Caco-2 (cell line): ENCODE measurements at places on chromosomes 5 and 9. TPM values are rescaled to one million over a fixed set of nuclear protein-coding genes. Genes with fewer than 3 reads are reported as not detected.

GRCh38 chr9:37840560-37841194 lies 40.1 kb downstream of the DCAF10 start:
- H3K4me1 ChIP-seq: no peaks in the 10 kb centered on the region
- H3K36me3 ChIP-seq: no peaks in the 10 kb centered on the region
- no peak overlapping the region for H3K27ac ChIP-seq
- DNase-seq: no peak
- no peak overlapping the region for H3K4me3 ChIP-seq

DNA sequence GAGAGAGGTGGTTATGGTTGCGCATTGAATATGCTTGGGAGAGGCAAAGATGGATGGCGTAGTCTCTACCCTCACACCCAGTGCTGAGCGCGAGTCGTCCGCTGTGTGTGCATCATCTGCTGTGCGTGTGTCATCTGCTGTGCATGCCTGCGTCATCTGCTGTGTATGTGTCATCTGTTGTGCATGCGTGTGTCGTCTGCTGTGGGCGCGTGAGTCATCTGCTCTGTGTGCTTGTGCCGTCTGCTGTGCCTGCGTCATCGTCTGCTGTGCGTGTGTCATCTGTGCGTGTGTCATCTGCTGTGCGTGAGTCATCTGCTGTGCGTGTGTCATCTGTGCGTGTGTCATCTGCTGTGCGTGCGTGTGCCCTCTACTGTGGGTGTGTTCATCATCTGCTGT lies 68.0 kb upstream of the IRX4 start:
- no peaks in the 10 kb centered on the region for H3K4me1 ChIP-seq
- no peak overlapping the region for H3K27ac ChIP-seq
- DNase-seq: no peak
- no peak overlapping the region for H3K4me3 ChIP-seq
- H3K36me3 ChIP-seq: no peaks in the 10 kb centered on the region

DNA sequence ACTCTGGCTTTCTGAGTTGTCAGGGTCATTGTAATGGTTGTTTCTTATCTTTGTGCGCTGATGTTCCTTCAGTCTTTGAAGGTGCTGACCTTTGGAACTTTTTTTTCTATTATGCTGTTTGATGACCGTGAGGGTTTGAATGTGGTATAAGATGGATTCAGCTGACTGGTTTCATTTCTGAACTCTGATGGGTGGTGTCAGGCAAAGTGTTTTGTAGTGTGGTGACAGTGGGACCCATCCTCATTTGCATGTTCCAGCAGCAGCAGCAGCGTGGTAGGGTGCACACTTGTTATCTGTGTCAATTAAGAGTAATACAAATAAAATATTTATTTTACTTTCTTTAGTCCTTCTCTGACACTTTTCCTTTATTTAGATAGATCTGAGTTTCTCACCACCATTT lies 227.7 kb upstream of the PRR16 start:
- no peak overlapping the region for H3K27ac ChIP-seq
- no peaks in the 10 kb centered on the region for H3K27me3 ChIP-seq
- DNase-seq: no peak

GRCh38 chr9:92029553-92029952 lies 79.5 kb upstream of the ROR2 start:
- H3K27ac ChIP-seq: no peak overlapping the region
- H3K4me3 ChIP-seq: no peak overlapping the region
- no peaks in the 10 kb centered on the region for H3K36me3 ChIP-seq

DNA sequence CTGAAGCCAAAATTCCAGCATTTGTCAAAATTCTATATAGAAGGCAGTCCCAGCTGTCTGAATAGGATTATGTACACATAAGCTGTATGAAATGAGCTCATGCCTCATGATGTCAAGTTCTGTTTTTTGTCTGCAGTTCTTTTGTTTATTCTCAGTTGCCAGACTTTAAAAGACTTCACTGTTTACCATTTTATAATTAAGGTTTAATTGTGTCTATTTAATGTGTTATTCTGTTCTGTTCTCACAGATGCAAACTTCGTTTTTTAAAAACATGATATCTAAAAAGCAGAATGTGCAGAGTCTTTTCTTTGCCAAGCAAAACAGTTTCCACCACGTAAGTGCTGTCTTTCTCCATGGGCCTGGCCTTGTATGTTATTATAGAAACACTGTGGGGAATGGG lies 31.1 kb downstream of the ERAP1 start:
- DNase-seq: no peak
- peaks cover 4% of the 10 kb centered on the region for H3K36me3 ChIP-seq
- peaks cover 23% of the 10 kb centered on the region for H3K4me1 ChIP-seq
- no peaks in the 10 kb centered on the region for H3K27me3 ChIP-seq
- no peak overlapping the region for H3K27ac ChIP-seq

DNA sequence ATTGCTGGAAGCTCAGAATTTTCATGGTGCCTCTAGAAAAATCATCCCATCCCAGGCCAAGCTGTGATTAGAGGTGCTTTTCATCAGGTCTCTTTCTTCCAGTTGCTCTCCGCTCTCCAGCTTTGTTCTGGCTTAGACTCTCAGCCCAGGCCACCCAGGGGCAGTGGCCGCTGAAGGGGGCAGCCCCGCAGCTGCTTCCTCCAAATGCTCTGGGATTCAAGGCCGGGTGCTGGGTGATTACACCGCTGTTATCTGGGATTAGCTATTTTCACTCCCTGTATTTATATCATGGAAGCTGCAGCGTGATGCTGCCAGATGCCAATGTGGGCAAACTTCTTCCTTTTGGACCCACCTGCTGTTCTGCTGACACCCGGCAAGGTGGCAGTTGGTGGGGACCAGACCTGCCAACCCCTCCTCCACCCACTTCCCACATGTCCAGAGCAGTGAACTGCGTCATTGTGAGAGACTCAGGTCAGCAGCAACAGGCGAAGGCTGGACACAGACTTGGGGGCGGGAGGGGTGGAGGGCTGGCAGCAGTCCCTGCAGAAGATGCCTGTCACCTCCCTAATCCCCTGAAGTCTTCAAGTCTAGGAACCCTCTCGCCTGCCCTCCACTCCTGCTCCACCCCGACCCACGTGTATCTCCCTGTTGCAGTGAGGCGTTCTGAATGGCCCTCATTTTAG lies 33.9 kb upstream of the NKX2-5 start:
- H3K27ac ChIP-seq: no peak overlapping the region
- no peak overlapping the region for H3K4me3 ChIP-seq
- H3K36me3 ChIP-seq: no peaks in the 10 kb centered on the region
- DNase-seq: no peak
- no peaks in the 10 kb centered on the region for H3K27me3 ChIP-seq
- no peaks in the 10 kb centered on the region for H3K4me1 ChIP-seq

GRCh38 chr9:130246126-130246525 lies 19.4 kb upstream of the HMCN2 start:
- H3K4me3 ChIP-seq: no peak overlapping the region
- H3K27me3 ChIP-seq: no peaks in the 10 kb centered on the region
- H3K36me3 ChIP-seq: no peaks in the 10 kb centered on the region
- H3K4me1 ChIP-seq: no peaks in the 10 kb centered on the region; the same call in 1 of the 2 replicates
- H3K27ac ChIP-seq: no peak overlapping the region
- DNase-seq: peak; percentile 15

DNA sequence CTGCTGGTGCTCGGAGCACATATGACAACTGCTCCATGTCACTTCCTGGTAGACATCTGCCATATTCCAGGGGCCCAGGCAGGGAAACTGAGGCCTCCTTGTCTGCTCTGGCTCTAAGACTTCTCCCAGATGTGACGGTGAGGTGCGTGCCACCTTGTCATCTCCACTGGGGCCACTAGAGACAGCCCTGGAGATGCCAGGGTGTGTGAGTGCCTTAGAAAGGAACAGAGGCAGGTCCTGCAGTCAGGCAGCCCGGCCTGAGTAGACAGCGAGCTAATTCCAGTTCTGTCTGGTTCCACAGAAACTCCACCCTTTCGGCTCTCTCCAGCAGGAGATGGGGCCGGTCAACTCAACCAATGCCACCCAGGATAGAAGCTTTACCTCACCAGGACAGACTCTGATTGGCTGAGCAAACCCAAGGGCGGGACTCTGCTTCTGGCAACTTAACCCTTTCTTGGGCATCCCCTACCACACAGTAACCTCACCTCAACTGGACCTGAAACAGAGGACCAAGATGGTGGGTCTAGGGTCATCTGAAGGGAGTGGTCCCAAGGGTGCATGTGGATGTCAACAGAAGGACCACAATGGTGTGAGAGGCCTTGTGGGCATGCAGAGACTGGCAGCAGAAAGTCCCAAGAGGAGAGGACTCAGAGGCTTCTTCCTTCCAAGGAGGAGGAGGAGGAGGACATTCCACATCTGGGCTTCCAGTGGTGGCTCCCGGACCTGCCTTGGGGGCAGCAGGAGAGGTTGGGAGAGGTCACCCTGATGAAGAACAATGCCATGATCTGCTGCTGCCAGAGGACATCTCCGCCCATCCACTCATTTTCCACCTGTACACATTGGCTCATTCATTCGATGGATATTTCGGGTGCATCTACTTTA lies 77.7 kb downstream of the RGS3 start:
- peak overlapping the region; percentile 1 for H3K27ac ChIP-seq
- no peak overlapping the region for H3K4me3 ChIP-seq
- H3K4me1 ChIP-seq: peaks cover 7% of the 10 kb centered on the region
- peak; percentile 68 for DNase-seq

- H3K27ac ChIP-seq: peak overlapping the region; percentile 69
- H3K27me3 ChIP-seq: no peaks in the 10 kb centered on the region
Measured at GRCh38 chr9:131635285-131635684, 90.0 kb downstream of the PRRT1B start.

GRCh38 chr9:131799177-131799823 lies 59.4 kb upstream of the RAPGEF1 start:
- H3K4me3 ChIP-seq: no peak overlapping the region
- no peaks in the 10 kb centered on the region for H3K4me1 ChIP-seq
- peak; percentile 68 for DNase-seq
- H3K27ac ChIP-seq: no peak overlapping the region
- no peaks in the 10 kb centered on the region for H3K36me3 ChIP-seq

DNA sequence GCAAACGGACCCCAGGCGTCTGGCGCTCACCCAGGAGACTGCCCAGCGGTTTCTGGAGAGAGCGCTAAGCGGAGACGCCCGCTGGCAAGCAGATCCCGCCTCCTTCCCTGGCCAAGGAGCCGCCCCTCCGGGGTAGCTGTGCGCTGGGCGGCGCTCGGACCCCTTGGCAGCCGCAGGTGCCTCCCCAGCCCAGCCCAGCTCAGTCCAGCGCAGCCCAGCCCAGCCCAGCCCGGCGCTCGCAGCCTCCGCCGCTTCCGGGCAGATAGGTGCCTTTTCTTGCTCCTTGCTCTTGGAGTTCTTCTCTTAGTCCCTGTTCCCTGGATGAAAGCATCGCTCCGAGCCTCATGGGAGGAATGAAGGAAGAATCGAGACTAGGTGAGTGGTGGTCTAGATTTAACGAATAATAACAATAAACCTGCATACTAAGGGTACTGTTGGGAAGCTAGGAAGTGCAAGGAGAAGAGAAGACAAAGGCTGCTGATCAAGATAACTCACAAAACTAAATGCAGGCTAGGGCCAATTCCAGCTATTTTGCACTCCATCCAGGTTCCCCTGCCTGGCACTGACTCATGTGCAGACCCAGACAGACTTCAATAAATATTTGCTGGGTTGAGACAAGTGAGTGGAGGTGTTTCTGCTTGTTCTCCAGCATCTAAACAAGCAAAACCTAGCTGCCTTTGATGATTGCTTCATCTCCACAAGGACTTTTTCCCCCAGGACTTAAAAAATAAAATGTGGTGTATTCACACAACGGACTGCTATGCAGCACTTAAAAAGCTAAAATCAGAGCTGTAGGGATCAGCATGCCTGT lies at the start of gene STK32A:
Gene STK32A (plus strand): TSS at position 202 of the 811 bp plus-strand sequence. CDS start 4,609 bp downstream, outside the sequence.
- H3K36me3 ChIP-seq: no peaks in the 10 kb centered on the region
- no peaks in the 10 kb centered on the region for H3K4me1 ChIP-seq
- peak; percentile 64 for DNase-seq

Gene RNF130
- 30.2 and 34.5 TPM in 2 replicates for total RNA-seq

Gene PNPLA7
- 1.8 TPM in 2 replicates for total RNA-seq

Gene SV2C
- total RNA-seq: not detected in 2 replicates

Gene RAD1
- total RNA-seq: 29.1 and 34.4 TPM in 2 replicates

Gene PCDHGA7
- total RNA-seq: 0.09 and 0.43 TPM in 2 replicates
